Psoas muscle (tissue), 8 donors: ENCODE measurements at places on chromosomes 1 and 21. TPM values are rescaled to one million over a fixed set of nuclear protein-coding genes. Genes with fewer than 3 reads are reported as not detected.
A peak's percentile ranks its signal among the peaks of the same experiment; 100 is the strongest.

DNA sequence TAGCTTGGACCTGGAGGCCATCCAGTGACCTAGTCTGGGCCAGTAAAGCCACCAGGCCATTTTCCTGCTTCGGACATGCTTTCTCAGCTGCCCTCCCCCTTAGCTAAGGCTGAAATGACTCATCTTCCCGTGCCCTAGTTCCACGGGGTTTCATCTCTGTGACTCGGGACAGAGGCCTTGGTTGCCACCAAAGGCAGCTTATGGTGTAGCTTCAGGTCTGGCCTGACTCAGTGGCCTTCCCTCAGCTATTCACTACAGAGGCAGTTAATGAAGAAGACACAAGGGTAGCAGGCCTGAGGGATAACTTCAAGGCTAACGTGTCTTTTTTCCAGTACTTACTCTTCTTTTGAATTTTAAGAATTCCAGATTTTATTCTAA is 82.4 kb downstream of the PBX1 start:
- peak; percentile 49 for DNase-seq

The KMO gene
- total RNA-seq = 0.06 TPM

The TCEA3 gene
- total RNA-seq = 199 TPM

The NADK gene
- 37.7 TPM for total RNA-seq

DNA sequence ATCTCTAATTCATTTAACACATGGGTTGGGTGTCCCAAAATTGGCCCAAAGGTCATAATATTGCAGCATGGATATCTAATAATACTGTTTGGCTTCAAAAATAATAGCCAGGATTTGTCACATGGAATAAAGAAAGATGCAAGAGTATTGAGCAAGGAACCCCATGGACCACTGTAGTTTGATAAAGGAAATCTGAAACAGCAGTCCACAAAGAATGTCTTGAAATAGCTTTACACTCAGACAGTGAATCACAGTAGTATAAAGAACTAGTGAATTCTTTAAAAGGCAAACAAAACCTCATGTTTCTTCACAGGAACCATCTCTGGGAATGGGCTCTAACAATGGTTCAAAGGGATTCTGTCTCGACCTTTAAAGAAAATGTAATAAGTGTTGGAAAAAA is 576.1 kb upstream of the ZRANB2 start:
- no peak for DNase-seq

The PTAFR gene
- 1.2 TPM for total RNA-seq

GRCh38 chr21:34548781-34549376 is 36.9 kb upstream of the KCNE1 start:
- DNase-seq = no peak

GRCh38 chr1:188240772-188241406 is 1412.1 kb downstream of the PLA2G4A start:
- DNase-seq = no peak

GRCh38 chr1:97433094-97433823 is 487.6 kb downstream of the DPYD start:
- no peak for DNase-seq

DNA sequence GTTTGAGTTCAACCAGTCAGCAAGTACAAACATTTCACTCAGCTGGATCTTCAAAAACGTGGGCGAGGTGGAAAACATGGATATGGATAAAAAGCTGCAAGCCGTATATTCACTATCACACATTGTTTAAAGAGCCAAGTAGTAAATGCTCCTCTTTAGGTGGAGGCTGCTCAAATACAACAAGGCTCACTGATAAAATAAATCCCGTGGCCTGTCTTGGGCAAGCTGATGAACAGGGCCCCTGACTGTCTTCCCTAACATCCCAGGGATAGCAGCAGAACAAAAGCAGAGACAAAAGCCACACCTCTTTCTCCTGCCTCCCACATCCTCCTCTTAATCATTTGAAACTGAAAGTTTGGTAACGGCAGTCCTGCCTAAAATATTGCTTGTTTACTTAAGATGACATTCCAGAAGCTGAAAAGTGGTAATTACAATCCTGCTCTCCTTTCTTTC is 357.7 kb downstream of the TTLL7 start:
- DNase-seq = no peak

The ORC1 gene
- 0.20 TPM for total RNA-seq

- no peak for DNase-seq
Observed at GRCh38 chr1:55816456-55817426, 601.6 kb upstream of the USP24 start.

- DNase-seq = peak; percentile 73
Observed at GRCh38 chr1:63322114-63322943, at the start of gene FOXD3. TSS of gene FOXD3 (plus strand) at chr1:63322567. CDS start at chr1:63323059, 492 bp downstream.

The OPTC gene
- total RNA-seq = not detected

DNA sequence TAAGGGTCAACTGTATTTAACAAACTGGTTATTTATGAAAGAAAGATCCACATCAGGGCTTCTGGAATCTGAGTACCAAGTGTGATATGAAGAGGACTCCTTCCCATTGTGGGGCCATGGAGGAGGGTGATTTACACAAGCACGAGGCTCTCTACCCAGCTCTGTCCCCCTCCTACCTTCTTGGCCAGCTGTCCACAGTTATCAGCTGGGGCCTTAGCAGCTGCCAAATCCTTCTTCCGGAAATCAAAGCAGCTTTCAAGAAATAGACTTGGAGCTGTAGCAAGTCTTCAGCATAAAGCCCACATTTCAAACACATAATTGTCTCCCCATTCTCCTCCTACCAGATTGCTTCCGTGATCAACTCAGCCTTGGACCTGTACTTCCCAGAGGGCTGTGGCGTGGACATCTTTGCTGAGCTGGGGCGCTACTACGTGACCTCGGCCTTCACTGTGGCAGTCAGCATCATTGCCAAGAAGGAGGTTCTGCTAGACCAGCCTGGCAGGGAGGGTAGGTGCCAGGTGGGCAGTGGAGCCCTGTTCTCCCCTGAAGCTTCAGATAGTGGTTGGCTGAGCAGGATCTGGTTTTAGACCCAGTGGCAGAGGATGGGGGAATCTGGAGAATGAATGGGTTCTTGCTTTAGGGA is 15.5 kb downstream of the AZIN2 start:
- no peak for DNase-seq

The KLHDC9 gene
- total RNA-seq = 5.9 TPM

The KPRP gene
- total RNA-seq = not detected

- DNase-seq = no peak
Observed at GRCh38 chr1:152699746-152700145, 1.6 kb downstream of the LCE2A start.

The RGS16 gene
- total RNA-seq = 11.9 TPM

The FNBP1L gene
- total RNA-seq = 19.3 TPM

GRCh38 chr1:207335695-207336363 is 14.4 kb downstream of the CD55 start:
- no peak for DNase-seq

The CFHR2 gene
- not detected for total RNA-seq

DNA sequence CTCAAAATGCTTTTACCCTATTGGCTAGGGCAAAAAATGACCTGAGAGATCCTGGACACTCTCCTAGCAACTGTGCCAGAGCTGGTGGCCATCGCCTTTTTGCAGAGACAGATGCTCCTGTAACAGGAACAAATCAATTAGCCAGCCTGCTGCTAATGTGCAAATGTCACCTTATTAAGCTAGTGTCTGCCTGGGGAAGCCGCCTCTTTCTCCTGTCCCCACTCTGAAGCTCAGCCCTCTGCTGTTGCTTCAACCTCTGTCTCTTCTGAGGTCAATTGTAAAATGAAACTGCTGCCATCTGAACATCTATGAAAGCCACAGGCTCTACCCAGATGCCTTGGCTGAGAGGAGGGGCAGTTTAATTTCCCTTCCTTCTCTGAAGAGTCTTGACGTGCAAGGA is 85.5 kb upstream of the CACNA1E start:
- no peak for DNase-seq

- DNase-seq = no peak
Observed at GRCh38 chr1:211816586-211816985, 14.0 kb downstream of the LPGAT1 start.

DNA sequence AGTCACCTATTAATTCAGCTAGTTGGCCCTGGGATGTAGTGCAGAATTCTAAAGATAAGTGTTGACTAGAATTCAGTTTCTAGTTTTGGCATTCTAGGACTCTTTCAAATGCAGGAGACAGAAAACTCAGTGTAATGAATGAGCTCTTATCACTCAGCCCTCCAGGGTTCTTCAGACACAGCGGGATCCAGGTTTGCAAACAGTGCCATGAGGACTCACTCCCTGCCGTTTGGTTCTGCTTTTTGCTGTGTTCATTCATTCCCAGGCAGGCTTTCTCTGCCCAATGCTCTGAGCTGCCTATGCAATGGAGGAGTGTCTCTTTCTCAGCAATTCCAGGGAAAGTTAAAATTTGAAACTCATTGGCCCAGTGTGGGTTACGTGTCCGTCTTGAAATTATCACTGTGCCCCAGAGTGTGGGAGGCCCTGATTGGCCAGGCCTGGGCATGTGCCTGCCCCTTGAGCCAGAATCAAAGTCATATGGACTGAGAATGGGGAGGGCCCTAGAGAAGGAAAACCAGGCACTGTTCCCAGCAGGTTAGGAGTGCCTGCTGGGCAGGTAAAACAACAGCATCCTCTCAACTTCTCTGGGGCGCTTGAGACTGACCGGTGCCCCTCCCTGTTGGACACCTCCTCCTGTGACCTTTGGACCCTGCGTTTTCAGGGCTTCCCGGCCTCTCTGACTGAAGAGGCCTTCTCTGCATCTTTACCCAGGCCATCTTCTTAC is 43.4 kb downstream of the TMEM51 start:
- DNase-seq = no peak

DNA sequence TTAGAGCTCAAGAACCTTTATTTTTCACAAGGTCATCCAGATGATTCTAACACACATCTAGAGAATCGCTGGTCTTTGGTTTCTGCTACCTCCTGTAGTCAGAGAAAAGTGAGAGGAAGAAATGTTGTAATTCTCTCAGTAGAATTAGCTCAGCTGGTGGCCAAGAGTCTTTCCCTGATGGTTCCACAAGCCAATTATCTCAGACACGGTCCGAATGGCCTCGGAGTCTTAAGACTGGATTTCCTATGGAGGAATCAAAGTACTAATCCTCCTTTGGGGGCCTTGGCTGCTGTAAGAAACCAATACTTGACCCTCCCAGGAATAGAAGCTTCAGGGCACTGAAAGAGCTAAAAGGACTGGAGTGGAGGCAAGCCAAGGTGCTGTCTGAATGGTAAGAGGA is 1.8 kb downstream of the TMEM81 start:
- no peak for DNase-seq

DNA sequence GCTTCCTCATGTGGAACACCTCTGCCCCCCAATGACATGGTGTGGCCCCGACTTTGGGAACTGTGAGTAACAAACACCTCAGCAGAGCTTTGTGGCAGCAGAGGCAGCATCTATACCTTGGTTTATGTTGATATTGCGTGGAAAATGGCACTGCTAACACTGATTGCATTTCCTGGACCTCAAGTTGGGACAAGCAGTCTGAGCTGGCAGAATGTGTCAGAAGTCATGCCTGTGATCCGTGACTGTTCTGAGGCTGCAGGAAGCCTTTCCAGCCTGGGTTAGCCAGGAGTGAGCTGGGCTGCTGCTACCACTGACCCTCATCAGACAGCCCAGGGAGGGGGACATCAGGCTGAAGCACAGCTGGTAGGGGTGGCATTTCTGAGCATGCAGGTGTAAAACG is 268.5 kb downstream of the KCNJ6 start:
- DNase-seq = no peak

DNA sequence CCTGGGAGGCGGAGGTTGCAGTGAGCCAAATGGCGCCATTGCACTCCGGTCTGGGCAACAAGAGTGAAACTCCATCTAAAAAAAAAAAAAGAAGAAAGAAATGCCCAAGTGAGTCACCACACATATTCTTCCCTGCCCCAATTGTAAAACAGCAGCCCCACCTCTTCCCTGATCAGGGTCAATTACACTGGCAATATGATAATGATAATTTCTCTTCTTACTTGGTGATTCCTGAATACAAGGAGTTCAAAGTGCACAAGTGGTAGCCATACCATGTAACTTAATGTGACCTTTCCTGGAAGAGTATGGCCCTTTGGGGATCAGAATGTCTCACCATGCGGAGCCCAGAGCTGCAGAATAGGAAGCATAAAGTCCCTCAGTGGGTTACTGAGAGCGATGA is 11.8 kb upstream of the CGN start:
- no peak for DNase-seq

- no peak for DNase-seq
Observed at GRCh38 chr21:44612669-44613229, 870 bp downstream of the KRTAP10-8 start.

The CA14 gene
- total RNA-seq = 0.30 TPM

- DNase-seq = peak; percentile 14
Observed at GRCh38 chr1:14184454-14184853, 414.0 kb upstream of the KAZN start.

GRCh38 chr1:3623441-3624199 is 1.2 kb upstream of the TPRG1L start:
- peak; percentile 56 for DNase-seq

GRCh38 chr1:180382326-180383115 is 119.9 kb downstream of the ACBD6 start:
- no peak for DNase-seq

The EVA1B gene
- 6.0 TPM for total RNA-seq

- DNase-seq = no peak
Observed at GRCh38 chr1:196277860-196278259, 330.4 kb downstream of the KCNT2 start.

DNA sequence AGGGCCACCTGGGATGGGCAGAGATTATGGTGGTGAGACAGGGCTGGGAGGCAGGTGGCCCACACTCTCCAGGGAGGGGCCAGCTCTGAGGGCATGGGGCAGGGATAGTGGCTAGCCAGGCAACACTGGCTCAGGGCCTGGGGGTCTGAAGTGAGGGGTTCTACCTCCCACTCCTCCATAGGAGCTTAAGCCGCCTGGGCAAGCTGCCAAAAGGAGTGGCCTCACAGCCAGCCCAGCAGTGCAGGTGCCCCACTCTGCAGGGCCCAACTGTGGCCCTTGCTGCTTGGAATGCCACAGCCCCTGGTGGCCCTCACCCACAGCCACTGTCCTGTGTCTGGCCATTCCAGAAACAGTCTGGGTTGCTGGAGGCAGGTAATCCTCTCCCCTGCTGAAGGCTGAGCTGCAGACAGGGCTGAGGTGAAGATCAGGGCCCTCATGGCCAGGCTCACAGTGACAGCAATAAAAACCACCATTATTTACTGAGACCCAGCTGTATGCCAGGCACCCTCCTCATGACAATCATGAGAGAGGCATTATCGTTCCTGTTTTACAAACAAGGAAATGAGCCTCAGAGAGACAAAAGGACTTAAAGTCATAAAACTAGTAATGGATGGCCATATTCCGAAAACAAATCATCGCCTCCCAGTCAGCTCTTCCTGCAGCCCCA is 31.0 kb downstream of the KIF21B start:
- no peak for DNase-seq

- no peak for DNase-seq
Observed at GRCh38 chr21:24336491-24336890, 1270.8 kb downstream of the MRPL39 start.

The ILDR2 gene
- 0.21 TPM for total RNA-seq

- DNase-seq = no peak
Observed at GRCh38 chr1:108591466-108591865, 31.6 kb downstream of the EEIG2 start.

- DNase-seq = no peak
Observed at GRCh38 chr1:221084681-221085080, 205.4 kb downstream of the HLX start.
